ENCODE measurements at places on chromosomes 5 and 9. TPM values are rescaled to one million over a fixed set of nuclear protein-coding genes. Genes with fewer than 3 reads are reported as not detected.

GRCh38 chr5:1831677-1832313 lies 30.6 kb downstream of the NDUFS6 start:
- DNase-seq: no peak

- no peak for DNase-seq
Observed at GRCh38 chr9:101536938-101537337, 3.3 kb downstream of the RNF20 start.

DNA sequence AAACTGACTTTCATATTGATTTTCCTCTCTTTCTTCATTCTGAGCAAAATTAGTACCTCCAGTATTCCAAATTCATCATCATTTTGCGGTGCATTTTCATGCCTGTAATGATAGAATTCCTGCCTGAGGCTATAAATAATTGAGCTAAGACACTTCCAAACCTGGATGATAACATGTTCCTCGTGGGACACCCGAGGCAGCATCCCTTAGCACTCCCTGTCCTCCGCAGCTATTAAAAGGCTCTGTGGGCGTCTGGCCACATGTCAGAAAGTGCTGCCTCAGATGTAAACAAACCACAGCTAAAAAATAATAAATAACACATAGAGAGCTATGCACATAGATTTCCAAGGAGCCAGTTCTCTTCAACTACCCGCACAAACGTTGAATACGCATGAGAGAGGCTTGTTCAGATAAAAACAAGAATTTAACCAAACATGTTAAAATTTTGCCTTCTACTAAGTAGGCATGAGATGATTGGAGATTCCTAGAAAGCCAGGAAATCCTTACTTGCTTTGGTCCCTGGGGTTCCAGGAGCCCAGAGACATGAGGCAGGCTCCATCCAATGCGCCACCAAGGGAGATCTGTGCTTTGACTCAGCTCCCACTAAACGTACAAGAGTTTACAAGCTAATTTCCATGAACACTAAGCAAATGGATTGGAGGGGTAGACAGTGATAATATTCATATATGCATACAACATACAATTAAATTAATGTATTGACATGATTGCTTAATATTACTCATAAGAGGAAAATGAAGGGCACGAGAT lies 82.7 kb downstream of the SHC3 start:
- DNase-seq: no peak

GRCh38 chr9:115386963-115387770 lies 269.2 kb upstream of the TNC start:
- DNase-seq: no peak

GRCh38 chr9:113309204-113309813 lies 6.1 kb upstream of the RNF183 start:
- peak; percentile 63 for DNase-seq

GRCh38 chr5:53331463-53331862 lies 149.0 kb upstream of the FST start:
- DNase-seq: no peak

DNA sequence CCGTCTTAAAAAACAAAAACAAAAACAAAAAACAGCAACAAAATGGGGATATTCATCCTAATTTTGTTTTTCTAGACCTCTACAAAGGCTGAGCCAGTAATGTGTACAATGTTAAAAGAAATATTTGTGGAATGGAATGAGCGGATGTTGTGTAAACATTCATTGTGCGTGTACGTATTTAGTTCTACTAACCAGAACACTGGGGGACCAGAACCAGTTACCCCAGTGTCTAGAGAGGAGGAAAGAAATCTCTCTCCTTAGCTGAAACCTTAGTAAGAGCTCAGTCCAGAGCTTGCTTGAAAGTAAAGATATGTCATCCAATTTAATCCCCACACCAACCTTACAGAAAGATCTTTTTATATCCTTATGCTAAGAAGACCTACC lies 106.7 kb upstream of the CPEB4 start:
- no peak for DNase-seq

- no peak for DNase-seq
Observed at GRCh38 chr9:116051528-116051927, 102.1 kb upstream of the PAPPA start.

DNA sequence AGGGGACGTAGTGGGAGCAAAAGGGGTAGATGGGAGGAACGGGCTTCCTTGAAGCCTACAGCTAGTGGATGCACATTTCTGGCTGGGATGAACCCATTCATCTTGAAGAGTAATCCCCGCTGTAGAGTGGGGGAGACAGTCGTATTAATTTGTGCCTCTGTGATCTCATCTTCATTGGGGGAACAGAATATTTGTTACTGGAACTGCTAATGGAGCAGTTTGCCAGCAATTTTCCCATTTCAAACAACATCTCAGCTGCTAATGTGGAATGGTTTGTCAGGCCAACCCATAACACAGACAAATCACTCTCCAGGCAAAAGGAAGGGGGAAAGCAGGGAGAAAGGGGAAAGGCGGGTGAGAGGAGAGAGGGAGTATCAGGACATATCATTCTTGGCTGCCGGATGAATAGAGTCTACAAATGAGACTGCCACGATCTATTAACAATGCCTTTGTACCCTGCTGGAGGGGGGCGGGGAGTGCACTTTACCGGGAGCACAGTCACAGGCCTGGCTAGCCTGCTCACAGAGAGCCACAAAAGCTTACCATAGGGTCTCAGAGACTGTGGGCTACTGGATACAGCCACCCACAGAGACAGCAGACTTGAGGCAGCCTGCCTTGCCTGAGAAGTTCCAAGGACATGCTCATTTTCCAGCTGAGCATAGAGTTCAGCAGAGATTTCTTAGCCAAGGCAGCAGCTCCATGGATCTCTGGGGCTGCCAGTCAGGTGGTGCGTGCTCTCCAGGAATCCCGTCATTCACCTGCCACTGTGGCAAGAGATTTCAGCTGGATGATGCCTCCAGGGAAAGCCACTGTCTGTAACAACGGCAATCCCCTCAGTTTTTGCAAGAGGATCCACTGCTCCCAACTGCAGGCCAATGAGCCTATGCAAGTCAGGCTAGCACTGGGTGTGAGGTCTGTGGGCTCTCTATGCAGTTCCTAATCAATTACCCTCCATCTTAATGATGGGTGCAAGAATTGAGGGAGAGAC lies 217.7 kb upstream of the PANK3 start:
- DNase-seq: no peak

DNA sequence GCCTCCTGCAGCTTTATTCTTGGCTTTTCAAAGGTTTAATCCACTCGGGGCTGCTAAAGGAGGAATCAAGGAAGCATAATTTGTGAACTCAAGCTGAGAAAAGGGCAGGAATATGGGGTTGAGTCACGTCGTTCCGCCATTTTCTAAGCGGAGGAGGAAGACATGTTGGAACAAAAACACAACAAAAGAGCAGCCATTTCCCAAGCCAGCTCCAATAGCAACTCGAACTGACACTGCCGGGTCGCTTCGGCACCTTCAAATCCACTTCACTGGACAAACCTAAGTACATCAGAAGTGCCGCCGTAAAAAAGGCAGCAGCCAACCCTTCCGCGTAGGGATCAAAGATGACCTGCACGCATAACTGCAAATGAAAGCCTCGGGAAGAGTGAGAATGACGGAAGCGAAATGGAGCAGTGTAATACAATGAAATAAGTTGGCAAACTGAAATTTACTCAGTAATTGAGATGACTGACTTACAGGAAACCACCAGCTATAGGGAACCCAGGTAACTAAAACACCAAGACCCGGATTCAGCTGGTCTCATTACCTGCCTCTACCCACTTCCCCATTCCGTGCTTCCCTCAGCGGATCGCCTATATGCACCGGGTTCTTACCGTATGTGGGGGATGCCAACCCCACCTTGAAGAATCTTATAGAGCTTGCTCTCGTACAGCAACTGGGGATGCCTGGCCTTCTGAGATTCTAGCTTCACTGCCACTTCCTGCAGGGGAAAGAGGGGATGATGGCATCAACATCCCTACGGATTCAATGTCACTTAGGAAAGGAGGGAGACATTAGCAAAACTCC lies 1.6 kb downstream of the CSNK1A1 start:
- peak; percentile 69 for DNase-seq

DNA sequence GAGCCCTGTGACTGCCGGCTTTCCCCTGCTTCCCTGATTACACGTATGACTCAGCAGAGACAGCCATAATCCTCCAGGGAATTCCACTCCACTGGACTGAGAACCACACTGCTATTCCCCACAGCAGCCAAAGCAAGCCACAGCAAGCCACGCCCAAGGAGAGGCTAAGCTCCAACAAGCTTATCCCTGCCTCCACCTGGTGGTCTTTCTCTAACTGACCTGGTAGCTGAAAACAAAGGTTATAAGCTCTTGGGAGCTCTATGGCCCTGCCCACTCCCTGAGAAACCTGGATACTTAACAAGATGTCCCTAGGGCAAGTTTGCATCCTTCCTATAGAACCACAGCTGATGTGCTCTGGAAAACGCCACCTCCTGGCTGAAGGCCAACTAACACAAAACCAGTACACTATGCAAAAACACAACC lies 613.7 kb upstream of the CDH18 start:
- no peak for DNase-seq

DNA sequence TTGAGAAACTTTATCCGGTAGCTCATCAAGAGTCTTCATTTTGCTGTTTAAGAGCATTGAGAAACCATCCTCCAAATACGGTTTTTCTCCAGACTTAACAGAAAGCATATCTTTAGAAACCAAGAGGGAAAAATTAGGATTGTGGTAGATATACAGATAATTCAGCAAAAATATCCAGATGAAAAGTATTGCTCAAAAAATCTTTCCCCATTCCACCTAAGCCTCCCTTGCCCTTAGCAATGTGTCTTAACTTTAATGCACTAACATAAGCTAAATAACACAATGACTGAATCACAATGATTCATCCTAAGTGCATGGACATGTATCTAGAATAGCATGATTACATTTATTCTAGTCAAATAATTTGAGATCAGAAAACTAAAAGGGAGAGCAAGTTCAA lies 130.3 kb upstream of the TARS1 start:
- no peak for DNase-seq

GRCh38 chr5:177319913-177320588 lies 8.4 kb upstream of the MXD3 start:
- DNase-seq: no peak

GRCh38 chr9:122143876-122144405 lies 15.6 kb downstream of the NDUFA8 start:
- no peak for DNase-seq

GRCh38 chr9:101516655-101517054 lies 17.0 kb upstream of the RNF20 start:
- DNase-seq: no peak

- DNase-seq: no peak
Observed at GRCh38 chr9:2145746-2146145, 130.6 kb downstream of the SMARCA2 start.

Gene GTF3C5
- 52.6 TPM for total RNA-seq

Gene TLR4
- 1.4 TPM for total RNA-seq

Gene GNG10
- total RNA-seq: 5.6 TPM

Gene PCDHGB4
- total RNA-seq: 0.31 TPM
